ENCODE measurements at places on chromosomes 5 and 9.
A peak's percentile ranks its signal among the peaks of the same experiment; 100 is the strongest.

DNA sequence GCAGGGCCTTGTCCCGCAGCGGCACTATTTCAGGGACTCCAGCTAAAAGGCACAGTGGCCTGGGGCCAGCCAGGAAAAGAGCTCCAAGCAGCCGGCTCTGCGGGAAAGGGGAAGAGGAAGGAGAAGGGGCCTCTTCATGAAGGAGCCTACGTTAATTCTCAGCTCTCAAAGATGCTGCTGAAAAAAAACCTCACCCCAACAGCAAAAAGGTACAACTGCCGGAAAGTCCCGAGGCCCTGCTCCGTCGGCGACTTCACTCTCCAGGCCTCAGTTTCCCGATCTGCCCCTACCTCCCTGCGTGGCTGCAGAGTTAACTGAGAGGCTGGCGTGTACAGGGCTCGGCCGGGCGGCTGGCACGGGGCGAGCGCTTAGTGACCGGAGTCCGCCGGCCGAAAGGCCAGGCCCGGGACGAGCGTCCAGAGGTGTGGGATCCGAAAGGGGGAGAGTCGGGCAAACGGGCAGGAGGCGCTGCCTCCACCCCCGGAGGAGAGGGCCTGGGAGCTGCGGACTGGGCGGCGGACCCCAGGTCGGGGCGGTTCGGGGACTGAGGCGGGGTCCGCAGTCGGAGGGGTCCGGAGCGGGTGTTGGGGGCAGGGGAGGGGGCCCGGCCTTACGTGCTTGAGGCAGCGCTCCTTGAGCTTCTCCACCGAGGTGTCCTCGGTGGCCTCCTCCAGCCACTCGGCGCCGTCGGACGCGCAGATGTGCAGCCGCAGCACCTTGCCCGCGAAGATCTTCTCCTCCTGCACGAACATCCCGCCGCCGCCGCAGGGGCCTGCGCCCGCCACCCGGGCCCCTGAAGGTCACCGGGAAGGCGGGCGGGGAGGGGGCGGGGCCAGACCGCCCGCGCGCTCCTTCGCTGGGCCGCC, 529 bp downstream of the UBAC1 start:
- DNase-seq, result peak; percentile 52

- DNase-seq, result no peak
Observed at GRCh38 chr5:127275641-127276193, 14.9 kb upstream of the MEGF10 start.

DNA sequence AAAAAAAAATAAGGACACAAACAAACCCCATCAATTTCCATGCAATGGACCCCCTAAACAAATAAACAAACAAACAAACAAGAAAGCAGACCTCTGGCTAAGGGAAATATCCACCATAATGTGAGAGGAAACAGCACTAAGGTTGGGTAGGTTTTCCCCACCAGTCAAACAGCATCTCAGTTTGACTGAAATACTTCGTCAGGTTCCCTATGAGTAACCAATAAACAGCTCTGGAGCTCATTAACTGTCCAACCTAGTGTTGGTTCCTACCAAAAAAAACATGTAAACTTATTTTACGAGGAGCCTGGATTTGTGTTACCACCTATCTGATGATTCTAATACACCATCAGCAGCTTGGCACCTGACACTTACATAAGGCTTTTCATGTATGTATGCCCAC, 198.5 kb upstream of the TARS1 start:
- DNase-seq, result no peak

DNA sequence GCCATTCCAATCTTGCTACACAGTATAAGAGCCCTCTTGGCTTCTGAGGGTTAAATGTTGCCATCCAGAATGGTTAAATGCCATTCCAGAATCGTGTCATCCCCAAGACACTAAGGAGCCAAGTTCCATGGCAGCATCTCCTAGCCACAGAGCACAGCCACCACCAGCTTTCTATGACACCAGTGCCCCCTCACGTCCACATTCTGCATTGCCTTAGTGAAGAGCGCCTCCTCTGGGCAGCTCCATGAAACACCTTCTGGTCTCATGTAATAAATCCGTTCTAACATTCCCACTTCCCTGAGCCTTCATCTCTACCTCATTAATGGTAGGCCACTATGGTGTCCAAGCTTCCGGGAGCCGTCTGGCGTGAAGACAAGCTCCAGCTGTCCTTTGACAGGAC, 12.4 kb downstream of the CBY3 start:
- DNase-seq, result peak; percentile 20

DNA sequence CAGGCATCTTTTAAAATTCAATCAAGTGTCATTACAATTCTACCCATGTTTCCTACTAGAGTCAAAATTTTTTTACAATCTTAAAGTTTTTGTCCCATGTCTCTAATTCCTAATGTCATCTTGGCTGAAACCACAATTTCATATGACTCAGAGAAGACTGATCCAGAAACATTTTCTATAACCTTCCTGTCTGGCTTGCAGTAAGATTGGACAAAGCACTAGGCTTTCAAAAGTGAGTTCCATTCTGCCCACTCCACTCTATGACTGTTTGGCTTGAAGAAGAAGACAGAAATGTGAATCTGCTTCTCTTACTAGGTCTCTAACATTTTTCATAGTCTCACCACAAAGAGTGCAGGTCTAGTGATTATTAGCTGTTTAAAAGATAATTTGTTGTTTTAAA, 88.8 kb downstream of the NR3C1 start:
- DNase-seq, result no peak

DNA sequence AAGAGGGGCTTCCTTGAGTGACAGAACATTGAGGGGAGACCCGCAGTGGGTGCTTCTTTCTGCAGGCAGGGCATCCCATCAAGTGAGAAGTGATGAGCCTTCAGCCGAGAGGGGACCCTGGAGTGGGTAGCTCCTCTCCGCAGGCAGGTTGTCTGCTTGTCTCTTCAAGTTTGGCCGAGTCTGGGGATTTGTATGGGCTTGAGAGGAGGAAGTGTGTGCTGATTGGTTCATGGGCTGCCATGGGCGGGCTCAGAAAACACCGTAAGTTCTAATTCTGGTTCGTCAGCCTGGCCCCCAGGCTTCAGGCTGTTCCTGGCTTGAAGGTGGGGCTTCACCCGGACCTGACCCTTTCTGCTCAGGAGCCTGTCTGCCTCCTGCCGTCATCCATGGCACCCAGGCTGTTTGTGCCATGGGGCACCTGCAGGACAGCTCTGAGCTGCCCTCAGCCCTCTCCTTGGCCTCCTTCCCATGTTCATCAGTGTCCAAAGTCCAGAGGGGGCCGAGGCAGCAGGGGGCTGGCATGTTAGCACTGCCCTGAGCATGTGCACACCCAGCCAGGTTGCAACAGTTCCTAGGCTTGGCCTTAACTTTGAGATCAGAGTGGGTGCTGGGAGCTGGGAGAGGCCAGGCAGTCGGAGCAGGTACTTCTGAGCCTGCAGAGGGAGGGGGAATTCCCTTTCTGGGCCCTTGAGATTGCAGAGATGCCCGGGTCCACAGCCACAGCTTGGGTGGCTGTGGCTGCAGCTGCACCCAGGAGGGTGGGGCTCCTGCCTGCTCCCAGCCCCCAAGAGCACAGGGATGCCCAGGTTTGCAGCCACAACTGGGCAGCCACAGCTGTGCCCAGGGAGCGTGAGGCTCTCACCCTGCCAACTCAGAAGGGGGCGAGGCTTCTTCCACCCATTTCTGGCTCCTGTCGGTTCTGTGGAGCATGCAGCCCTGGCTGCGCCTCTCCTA, 13.5 kb upstream of the DHFR start:
- DNase-seq, result no peak
